Stimulated activated CD8-positive, alpha-beta memory T cell treated with anti-CD3 and anti-CD28 coated beads, Interleukin-4, amount 100 ng/mL, for 24 hours (primary cell): ENCODE measurements at places on chromosomes 2 and 18.

- no peak for DNase-seq
These were observed 75.1 kb downstream of the DPP10 start for GRCh38 chr2:114517580-114517979.

DNA sequence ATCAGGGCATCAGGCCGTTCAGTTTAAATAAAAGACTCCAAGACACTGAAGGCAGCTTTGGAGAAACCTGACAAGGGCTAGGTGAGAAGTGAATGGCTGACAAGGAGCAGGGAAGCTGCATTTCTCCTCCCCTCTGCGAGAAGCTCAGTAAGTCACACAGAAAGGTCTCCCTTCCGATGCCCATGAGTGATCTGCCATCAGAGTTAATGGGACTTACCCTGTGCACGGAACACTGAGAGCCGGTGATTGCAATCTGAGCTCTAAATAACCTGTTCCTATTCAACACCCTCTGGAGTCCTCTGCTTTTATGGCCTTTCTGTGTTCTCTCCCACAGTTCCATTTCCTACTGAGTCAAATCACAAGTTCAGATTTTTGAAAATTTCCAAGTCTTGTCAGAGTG is 322.2 kb upstream of the MYT1L start:
- DNase-seq: no peak

GRCh38 chr2:241270531-241270930 is 44.9 kb downstream of the HDLBP start:
- DNase-seq: no peak

DNA sequence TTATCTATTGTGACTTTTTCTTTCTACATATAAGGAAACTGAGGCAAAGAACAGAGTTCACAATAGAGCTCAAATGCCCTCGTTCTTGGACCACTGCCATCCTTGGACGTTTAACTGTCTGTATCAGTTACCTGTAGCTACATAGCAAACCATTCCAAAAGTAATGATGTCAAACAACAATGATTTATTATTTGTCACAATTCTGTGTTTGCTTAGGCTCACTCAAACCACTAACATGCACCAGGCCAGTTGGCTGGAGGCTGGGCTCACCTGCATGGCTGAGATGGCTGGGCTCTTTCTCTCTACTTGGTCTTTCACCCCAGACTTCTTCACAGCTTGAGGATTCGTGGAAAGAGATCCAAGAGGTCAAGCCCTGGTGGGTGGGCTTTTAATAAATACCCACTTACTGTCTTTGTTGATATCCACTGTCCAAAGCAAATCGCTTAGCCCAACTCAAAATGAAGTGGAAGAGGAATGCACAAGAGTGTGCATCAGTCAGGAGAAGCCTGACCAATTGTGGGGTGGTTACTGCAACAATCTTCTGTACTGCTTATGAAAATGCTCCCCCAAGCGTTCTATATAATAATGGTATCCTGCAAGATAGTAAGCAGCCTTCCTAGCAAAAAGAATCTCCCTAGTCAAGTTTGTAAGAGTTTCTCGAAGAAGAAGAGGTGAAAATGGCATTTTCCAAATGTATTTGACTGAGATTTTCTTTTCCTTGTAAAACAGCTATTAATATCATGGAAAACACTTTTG is 163.5 kb upstream of the NT5C1B start:
- no peak for DNase-seq

- no peak for DNase-seq
These were observed 1.6 kb downstream of the SETBP1 start for GRCh38 chr18:44682201-44682870.

DNA sequence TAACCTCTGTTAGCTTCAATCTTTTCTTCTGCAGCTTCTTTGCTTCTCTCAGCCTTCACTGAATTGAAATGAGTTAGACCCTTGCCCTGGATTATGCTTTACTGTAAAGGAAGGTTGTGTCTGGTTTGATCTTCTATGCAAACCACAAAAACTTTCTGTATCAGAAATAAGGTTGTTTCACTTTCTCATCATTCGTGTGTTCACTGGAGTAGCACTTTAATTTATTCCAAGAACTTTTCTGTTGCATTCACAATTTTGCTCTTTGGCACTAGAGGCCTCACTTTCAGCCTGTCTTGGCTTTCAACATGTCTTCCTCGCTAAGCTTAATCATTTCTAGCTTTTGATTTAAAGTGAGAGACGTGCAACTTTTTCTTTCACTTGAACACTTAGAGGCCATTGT is 365.3 kb downstream of the TDRD15 start:
- DNase-seq: no peak

DNA sequence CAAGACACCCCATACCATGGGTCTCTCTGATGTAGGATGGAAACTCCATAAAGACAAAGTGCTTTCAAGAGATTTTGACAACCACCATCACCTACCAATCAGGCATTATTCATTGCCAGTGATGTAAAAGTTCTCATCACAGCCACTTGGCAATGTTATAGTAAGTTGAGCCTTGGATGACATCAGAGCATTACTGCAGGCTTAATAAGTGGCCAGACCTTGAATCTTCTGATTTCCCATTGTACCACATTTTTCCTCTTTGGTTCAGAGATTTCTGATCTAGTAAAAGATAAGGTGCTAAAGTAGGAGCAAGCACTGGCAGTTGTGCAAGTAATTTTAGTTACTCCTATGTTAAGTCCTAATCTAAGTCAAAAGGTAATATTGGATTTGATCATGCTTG is 36.5 kb downstream of the OSR1 start:
- no peak for DNase-seq

DNA sequence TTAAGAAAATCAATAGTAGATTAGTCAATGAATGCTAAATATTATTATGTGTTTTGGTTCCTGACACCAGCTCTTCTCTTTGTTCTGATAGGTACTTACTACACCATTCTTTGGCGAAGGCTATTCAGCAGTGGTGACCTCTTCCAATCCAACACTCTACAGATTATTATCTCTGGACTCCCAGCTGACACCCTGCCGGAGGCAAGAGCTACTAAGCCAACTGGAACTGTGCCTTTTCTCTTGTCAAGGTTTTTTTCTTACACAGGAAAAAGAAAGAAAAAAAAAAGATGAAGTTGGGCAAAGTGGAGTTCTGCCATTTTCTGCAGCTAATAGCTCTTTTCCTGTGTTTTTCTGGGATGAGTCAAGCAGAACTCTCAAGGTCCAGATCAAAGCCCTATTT is 11.7 kb downstream of the CDH7 start:
- no peak for DNase-seq

GRCh38 chr18:60350941-60351340 is 21.6 kb downstream of the MC4R start:
- no peak for DNase-seq

DNA sequence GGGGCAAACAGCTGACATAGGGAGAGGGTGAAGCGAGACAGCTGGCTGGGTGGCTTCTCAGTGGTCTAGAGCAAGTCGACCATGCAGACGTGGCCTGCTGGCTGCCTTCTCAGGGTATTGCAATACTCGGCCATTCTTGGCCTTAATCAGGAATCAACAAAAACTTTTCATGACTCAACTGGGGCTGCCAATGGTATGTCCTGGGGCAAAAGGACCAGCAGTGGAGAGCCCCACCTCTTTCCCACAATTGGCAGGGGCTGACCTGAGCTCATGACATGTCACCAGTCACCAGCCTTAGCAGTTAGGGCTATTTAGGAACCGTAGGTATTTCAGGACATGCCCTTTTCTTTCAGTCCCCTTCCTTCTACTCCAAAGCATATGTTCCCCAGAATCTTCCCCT is 19.1 kb downstream of the PLA2R1 start:
- no peak for DNase-seq

DNA sequence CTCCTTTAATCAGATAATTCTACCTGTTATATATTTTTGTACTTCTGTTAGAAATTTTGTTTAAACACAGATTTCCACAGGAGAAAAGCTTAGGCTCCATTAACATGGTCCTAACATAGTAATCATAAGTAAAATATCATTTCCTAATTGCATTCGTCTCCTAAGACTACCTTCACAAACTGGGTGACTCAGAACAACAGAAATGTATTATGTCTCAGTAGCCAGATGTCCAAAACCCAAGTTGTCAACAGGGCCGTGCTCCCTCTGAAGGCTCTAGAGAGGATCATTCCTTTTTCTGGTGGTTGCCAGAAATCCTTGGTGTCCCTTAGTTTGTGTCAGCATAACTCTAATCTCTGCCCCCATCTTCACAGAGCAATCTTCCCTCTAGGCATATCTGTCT is 5.4 kb downstream of the FBXO15 start:
- no peak for DNase-seq

GRCh38 chr2:166419616-166419934 is 43.8 kb upstream of the SCN9A start:
- no peak for DNase-seq

GRCh38 chr2:141595316-141595920 is 535.4 kb downstream of the LRP1B start:
- DNase-seq: no peak

DNA sequence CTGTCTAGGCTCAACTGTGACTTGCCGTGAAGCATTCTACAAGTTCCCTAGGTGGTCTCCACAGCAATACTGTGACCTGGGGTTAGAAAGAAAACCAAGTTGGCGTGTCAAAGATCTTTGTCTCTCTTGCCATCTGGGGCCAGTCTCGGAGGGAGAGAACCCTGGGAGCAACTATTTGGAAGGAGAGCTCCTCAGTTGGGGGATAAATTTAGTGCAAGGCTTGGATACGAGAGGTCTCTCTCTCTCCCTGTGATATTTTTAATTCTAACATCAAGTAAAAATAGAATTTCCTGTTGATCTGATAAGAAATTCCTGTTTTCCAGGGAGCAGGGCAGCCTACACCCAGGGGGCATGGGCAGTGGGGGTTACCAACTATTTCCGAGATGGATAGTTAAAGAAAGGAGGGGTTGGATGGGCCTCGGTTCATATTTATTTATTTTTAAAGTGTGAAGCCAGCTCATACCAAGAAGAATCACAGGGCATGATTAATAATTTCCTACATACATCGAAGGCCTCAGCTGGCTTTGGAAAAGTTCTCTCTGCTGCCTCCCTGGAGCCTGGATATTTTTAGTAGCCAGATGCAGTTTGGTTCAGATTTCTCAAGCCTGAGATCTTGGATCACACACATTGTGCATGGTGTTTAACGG is 62.8 kb downstream of the EHD3 start:
- DNase-seq: no peak

DNA sequence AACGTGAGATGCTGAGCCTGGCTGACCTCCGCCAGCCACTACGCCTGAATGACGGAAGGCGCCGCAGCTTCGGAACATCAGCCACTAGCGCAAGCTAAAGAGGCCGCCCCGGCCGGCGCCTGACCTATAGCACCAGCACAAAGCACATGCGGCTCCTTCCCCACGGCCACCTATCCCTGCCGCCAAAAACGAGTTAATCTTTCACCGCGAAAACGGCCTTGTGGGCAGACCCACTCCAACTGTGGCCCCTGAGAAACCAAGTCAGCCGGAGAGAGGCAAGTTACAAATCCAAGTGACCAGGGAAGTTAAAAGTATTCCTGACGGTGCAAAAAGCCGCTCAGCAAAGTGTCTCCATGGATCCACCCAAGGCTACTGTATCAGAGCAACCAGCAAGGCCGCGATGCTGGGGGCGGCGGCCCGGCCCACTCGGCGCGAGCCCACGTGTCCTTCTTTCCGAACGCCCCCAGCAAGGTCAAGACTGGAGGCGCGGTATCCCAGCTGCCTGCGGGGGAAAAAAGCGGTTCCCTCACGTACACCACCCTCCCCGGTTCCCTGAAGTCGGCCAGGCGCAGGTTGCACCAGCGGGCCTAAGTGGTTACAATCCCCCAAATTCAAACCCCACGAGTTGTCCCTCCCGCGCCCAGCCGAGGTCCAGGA is 575 bp downstream of the HSPD1 start:
- peak; percentile 44 for DNase-seq

DNA sequence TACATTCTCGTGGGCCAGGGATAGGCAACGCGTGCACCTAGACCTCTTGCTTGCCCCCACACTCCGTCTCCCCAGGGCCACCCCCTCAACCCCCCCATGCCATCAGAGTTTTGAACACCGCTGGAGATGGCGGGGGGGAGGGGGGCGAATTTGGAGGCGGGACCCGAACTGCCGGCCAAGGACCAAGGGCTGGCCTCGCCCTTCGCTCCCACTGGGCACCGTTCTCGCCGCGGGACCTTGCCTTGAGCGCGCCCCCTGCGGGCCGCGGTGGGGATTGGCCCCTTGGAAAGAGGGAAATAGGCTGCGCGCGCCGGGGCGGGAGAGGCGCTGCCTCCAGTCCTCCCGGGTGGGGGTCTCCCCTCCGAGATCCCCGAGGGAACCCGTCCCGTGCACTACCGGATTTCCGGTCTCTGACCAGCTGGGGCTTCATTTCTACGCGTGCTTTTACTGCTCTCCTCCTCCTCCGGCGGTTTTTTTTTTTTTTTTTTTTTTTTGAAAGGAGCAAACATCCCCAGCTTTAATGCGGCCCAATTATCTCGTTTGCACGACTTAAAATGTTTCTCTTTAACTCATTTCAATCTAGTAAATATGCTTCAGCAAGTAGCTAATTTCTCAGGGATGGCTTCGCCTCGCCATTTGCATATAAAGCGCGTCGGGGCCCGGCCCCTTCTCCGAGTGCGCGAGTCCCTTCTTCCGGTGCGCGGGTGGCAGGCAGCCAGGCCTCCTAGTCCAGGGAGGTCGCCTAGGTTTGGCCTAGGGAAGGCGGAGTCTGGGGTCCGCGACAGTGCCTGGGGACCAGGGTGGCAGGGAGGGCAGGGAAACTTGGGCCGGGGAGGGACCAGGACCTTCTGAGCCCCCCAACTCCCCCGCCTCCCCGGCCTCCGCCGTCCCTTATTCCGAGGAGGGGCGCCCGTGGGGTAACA is 10.0 kb upstream of the GBX2 start:
- DNase-seq: no peak

GRCh38 chr2:212773808-212774339 is 235.3 kb upstream of the ERBB4 start:
- DNase-seq: no peak

GRCh38 chr2:42169874-42170521 is 845 bp downstream of the EML4 start:
- no peak for DNase-seq

DNA sequence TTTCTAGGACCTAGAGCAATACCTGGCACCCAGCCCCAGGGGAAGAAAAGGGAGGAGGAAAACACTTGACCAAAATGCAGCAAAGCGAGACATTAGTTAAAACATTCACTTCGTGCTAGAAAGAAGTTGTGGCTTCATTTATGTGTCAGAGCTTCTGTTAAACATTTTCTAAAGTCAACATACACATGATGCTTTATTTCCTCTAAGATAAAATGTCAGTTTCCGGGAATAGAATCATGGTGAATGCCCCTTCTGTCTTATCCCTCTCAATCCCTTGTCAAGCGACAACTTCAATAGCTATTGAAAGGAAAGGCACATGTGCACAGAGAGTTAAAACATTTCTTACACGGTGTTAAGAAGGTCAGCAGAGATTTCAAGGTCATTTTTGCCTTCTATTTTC is 404.6 kb upstream of the CWC22 start:
- DNase-seq: no peak

DNA sequence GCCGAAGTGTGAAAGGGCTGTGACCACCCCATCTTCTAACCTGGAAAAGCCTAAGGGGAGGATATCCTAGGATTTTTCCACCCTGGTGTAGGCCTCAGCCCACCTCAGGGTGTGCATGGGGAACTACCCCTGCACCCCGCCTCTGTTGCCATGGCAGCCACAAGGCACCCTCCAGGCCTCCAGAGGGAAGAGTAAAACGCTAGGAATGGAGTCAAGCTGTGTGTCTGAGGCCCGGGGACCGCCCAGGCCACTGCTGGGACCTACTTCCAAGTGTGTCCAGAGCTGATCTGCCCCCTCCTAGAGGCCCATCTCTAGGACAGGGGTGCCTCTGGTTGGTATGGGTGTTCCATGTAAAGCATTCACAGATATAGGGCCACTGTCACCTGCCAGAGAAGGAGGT is 86.7 kb downstream of the PLB1 start:
- DNase-seq: no peak

- DNase-seq: no peak
These were observed 274.5 kb downstream of the PIK3C3 start for GRCh38 chr18:42229211-42230210.
